Activated naive CD8-positive, alpha-beta T cell treated with anti-CD3 and anti-CD28 coated beads for 36 hours (primary cell): ENCODE measurements at places on chromosomes 6 and 20. TPM values are rescaled to one million over a fixed set of nuclear protein-coding genes. Genes with fewer than 3 reads are reported as not detected.

TCEA2 gene
- 37.8 TPM for total RNA-seq

NKX2-4 gene
- total RNA-seq = not detected

SLC24A3 gene
- total RNA-seq = not detected

C6orf52 gene
- 5.7 TPM for total RNA-seq

MLIP gene
- not detected for total RNA-seq

CPNE5 gene
- total RNA-seq = 1.2 TPM

MCCD1 gene
- not detected for total RNA-seq

PRRT1 gene
- total RNA-seq = 1.5 TPM

DEFB124 gene
- total RNA-seq = not detected

ARFGEF3 gene
- total RNA-seq = 1.7 TPM

RGL2 gene
- total RNA-seq = 17.7 TPM

POM121L2 gene
- not detected for total RNA-seq

PRDM13 gene
- total RNA-seq = 0.10 TPM

TNFRSF21 gene
- 3.7 TPM for total RNA-seq

LRRC1 gene
- 2.6 TPM for total RNA-seq

FLRT3 gene
- not detected for total RNA-seq

SULF2 gene
- total RNA-seq = 0.76 TPM

SYCP2L gene
- total RNA-seq = not detected

SLC44A4 gene
- not detected for total RNA-seq

BHLHE23 gene
- total RNA-seq = not detected

PLN gene
- total RNA-seq = not detected

HLA-DRA gene
- total RNA-seq = 9.8 TPM

EPHA7 gene
- total RNA-seq = not detected

GSTA2 gene
- total RNA-seq = not detected

PCSK2 gene
- not detected for total RNA-seq

NRN1 gene
- 10.2 TPM for total RNA-seq

PPIL6 gene
- total RNA-seq = 0.64 TPM

GHRH gene
- not detected for total RNA-seq

PFDN4 gene
- total RNA-seq = 41.8 TPM

KIAA1755 gene
- not detected for total RNA-seq

WDR46 gene
- total RNA-seq = 105 TPM

MOG gene
- total RNA-seq = not detected

TMEM217 gene
- total RNA-seq = 4.9 TPM

LHFPL5 gene
- not detected for total RNA-seq

TIAM2 gene
- total RNA-seq = 3.8 TPM

CRISP2 gene
- total RNA-seq = not detected
